ENCODE measurements at places on chromosomes 2 and 18.

DNA sequence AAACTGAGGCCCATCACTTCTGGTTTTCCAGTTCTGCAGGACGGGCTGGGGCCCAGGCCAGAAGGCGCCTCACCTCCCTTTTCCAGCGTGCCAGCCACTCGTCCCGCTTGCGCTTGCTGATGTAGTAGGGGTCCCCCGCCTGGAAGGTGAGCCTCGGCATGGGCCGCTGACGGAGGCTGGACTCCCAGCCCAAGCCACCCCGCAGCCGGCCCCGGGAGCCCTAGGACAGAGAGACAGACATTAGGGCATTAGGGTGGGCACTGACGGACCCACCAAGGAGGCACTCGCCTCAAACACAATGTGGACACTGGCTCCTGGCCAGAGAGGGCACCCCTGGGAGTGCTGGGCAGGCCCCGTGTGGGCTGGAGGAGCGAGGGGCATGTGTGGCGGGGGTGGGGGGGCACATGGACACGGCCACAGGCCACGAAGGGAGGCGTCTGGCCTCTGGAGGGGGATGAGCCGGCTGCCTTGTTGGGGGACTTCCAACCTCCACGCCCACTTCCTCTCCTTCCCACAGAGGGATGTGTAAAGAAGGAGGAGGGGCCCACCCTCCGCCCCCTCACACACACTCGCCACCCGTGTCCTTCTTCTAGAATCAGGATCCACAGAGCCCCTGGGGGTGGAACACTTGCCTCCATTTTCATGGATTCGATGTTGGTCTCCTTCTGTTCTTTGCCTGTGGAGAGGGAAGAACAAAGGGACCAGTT lies 66.7 kb downstream of the DNMT3A start:
- DNase-seq, result peak; percentile 62

GRCh38 chr2:71102981-71103681 lies 26.9 kb downstream of the MCEE start:
- no peak for DNase-seq

GRCh38 chr2:180180511-180180910 lies 173.4 kb upstream of the CWC22 start:
- no peak for DNase-seq

GRCh38 chr2:240121675-240122074 lies 14.4 kb downstream of the COPS9 start:
- no peak for DNase-seq

DNA sequence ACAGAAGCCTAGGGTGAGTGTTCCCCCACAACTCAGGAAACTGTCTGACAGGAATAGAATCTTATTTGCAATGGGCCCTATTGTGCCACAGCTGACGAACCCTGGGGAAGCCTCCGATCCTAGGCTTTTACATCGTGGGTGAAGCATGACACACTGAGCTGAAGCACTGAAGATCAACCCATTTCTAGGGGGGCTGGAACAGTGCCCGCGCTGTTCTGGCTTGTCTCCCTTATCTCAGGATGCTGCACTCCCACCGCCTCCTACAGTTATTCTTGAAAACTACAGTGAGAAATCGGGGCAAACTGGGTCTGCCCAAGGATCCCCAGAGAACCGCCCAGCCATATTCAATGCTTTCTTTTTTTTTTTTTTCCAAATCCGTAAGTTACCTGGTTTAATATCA lies 41.1 kb downstream of the NETO1 start:
- DNase-seq, result no peak

- DNase-seq, result no peak
Observed at GRCh38 chr2:209974576-209974975, 27.9 kb upstream of the RPE start.
